ENCODE measurements at places on chromosomes 7 and 10. TPM values are rescaled to one million over a fixed set of nuclear protein-coding genes. Genes with fewer than 3 reads are reported as not detected.

The SRRM3 gene
- 1.6 TPM for total RNA-seq

- DNase-seq, result no peak
These were observed 79.2 kb upstream of the PTPRZ1 start for GRCh38 chr7:121793716-121794115.

- DNase-seq, result no peak
These were observed 1.9 kb upstream of the LRRC18 start for GRCh38 chr10:48941427-48942075.

DNA sequence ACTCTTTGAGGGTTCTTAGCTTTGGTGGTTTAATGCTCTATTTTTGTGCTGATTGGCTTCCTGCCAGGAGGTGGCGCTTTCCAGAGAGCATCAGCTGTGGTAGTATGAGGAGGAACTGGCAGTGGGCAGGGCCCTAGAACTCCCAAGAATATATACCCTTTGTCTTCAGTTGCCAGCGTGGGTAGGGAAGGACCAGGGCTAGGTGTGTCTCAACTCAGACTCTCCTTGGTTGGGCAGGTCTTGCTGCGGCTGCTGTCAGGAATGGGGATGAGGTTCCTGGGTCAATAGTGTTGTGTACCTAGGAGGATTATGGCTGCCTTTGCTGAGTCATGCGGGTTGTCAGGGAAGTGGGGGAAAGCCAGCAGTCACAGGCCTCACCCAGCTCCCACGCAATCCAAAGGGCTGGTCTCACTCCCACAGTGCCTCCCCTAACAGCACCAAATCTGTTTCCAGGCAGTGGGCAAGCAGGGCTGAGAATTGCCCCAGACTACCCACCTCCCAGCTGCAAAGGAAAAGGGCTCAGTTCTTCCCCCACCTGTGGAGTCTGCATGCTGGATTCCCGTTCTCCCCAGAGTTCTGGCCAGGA lies 191.5 kb downstream of the PHTF2 start:
- DNase-seq, result peak; percentile 29

The CLDN12 gene
- total RNA-seq, result 72.0 TPM

- DNase-seq, result no peak
These were observed 22.9 kb upstream of the MTPAP start for GRCh38 chr10:30371954-30372353.

DNA sequence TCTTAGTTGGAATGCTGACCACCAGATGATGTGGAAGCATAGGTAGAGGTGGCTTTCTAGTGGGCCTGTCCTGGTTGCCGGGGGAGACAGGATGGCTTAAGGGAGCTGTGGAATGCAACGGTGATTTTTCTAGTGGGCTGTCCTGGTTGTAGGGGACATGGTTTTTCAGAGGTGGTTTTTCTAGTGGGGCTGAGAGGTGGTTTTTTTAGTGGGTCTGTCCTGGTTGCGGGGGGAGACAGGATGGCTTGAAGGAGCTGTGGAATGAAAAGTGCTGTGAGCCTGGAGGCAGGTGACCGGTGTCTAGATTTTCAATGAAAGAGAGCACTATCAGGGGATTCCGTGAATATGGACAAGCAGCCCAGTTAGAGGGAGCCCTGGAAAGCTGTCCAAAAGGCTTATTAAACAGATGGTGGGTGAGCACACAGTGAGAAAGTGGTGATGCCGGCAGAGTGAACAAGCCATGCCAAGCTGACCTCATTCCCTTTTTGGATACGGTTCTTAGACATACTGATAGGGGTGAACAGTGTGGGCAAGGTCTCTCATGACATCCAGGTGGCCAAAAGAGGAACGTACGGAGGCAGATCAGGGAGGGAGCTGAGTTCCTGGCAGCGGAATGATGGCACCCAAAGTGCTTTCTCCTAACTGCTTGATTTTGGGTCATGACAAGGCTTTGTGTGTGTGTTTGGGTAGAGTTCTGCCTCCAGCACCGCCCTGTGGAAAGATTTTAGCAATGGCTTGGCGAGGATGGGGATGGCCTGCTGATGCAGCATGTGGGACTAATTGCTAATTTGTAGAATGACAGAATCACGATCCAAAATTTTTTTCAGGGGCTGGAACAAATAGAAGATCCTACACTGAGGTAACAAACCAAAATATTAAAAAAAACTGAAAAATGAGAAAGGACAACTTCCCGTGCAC lies 126.6 kb downstream of the TMEM178B start:
- DNase-seq, result no peak

DNA sequence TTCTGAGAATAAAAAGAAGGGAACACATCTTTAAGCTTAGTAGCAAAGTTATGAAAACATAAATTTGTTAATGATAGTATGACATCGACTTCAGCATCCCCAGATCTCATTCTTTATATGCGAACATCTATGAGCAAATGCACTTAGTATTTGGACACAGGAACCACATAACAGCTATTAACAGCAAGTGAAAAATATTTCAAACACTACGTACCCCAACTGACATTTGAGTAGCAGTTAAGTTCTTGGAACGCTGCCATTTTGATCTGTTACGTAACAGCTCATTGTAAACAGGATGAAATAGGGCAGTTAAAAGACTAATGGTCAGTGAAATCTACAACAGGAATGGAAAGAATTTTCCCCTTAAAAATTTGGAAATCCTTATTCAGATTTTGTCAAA lies 428.9 kb downstream of the TNS3 start:
- DNase-seq, result peak; percentile 48

DNA sequence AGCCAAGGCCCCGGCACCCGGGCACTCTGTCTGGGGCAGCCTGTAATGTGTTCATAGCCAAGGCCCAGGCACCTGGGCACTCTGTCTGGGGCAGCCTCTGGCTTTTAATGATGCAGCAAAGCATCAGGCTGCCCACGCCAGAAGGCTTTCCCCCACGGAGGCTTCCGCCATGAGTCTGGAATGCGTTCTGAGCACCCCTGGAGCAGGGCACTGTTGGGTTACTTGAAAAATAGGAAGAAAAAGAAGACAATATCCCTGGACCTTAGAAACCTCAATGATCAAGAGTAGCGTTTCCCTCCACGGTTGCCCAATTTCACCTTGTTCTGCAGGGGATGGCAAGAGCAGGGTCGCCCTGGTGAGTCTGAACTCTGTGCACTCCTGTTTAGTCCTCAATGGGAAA lies 565.0 kb downstream of the PTPRN2 start:
- DNase-seq, result no peak

The RELN gene
- total RNA-seq, result 1.8 TPM

All from mucosa of gallbladder (tissue), 1 donor.